ENCODE measurements at places on chromosomes 13 and 19. TPM values are rescaled to one million over a fixed set of nuclear protein-coding genes. Genes with fewer than 3 reads are reported as not detected.
A peak's percentile ranks its signal among the peaks of the same experiment; 100 is the strongest.

The JUND gene
- total RNA-seq = 80.2 TPM

The KCNJ14 gene
- 0.40 TPM for total RNA-seq

The KXD1 gene
- total RNA-seq = 43.0 TPM

GRCh38 chr13:51733374-51734298 lies 70.3 kb downstream of the DHRS12 start:
- no peaks in the 10 kb centered on the region for H3K27me3 ChIP-seq
- no peak for DNase-seq
- H3K36me3 ChIP-seq = no peaks in the 10 kb centered on the region
- no peak overlapping the region for H3K4me3 ChIP-seq
- H3K27ac ChIP-seq = no peak overlapping the region

DNA sequence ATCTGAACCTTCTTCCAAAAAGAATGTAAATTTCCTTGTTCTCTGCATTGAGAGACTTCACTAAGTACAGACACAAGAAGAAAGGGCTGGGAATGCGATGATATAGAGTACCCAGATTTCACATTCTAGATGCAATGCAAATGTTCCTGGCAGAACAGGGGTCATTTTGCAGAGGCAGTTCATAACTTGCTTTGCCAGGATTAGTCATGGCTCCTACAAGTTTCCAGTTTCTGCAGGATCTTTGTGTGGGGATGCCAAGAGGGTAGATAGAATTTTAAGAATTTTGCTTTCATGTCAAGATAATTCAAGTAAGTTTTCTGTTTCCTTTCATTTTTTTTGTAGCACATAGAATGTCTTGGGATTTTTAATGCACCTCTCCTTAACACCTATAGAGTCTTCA lies 181.2 kb downstream of the FGF9 start:
- no peak for DNase-seq
- no peaks in the 10 kb centered on the region for H3K4me1 ChIP-seq
- no peaks in the 10 kb centered on the region for H3K36me3 ChIP-seq
- H3K4me3 ChIP-seq = no peak overlapping the region

DNA sequence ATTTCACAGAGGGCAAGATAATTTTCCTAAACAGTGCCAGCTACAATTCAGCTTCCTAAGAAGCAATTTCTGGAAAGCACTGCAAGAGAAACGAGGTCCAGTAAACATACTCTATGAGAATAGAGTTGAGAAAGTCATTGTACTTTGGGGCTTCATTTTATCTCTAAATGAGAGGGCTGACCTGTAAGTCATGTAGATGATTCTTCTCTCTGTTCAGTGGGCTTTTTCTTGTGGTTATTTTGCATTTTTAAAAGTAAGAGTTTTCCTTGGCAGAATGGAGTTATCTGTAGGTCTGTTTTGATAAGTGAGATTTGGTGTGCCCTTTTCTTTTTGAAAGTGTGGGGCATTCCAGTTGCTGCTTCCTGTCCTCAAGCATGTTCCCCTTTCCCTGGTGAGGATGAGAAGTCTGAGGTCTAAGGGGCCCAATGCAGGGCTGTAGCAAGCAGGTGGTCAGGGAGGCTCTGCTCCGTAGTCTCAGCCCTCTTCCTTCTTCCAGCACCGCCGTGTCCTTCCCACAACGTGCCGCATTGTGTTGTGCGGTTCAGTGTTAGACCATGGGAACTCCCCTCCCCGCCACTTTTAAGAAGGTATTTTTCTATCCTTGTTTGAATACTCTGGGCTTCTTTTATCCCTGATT lies 86.3 kb downstream of the ARHGEF7 start:
- no peak overlapping the region for H3K4me3 ChIP-seq
- H3K36me3 ChIP-seq = no peaks in the 10 kb centered on the region
- DNase-seq = no peak
- H3K27me3 ChIP-seq = no peaks in the 10 kb centered on the region

GRCh38 chr13:67043901-67044300 lies 186.2 kb downstream of the PCDH9 start:
- H3K36me3 ChIP-seq = no peaks in the 10 kb centered on the region
- H3K4me3 ChIP-seq = no peak overlapping the region
- H3K4me1 ChIP-seq = no peaks in the 10 kb centered on the region
- H3K27me3 ChIP-seq = no peaks in the 10 kb centered on the region

DNA sequence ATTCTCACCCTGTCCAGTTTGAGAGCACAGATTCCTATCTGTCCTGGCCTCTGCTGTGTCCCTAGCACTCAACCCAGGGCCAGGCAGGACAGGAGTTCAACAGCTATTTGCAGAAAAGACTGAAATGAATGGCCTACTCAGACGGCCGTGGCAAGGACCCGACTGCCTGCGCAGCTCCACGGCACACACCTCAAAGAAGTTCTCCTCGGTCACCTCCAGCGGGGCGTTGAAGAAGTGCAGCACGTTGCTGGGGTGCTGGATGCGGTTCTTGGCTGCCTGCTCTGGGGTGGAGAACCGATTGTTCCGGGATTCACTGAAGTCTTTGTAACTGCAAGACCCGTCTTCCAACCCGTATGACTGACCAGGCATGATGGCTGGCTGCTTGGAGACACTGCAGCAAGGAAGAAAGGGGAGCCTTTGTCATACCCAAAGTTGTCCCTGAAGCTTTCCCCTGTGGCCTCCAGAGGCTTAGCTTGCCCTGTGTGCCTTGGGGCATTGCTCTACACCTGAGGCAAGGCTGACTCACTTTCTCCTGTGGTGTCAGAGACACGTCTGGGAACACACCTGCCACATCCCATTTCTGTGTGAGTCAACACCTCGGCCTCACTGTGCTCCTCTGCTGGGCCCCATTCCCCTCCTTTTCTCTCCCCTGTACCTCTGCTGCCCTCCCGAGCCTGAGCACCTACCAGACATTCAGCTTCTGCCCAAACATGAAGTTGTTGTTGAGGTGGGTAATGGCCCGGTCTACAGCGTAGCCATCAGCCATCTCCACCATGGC lies 6.8 kb upstream of the ECH1 start:
- H3K27ac ChIP-seq = no peak overlapping the region
- no peak overlapping the region for H3K4me3 ChIP-seq
- H3K36me3 ChIP-seq = peaks cover 79% of the 10 kb centered on the region
- no peak for DNase-seq
- H3K27me3 ChIP-seq = no peaks in the 10 kb centered on the region
- H3K4me1 ChIP-seq = no peaks in the 10 kb centered on the region

DNA sequence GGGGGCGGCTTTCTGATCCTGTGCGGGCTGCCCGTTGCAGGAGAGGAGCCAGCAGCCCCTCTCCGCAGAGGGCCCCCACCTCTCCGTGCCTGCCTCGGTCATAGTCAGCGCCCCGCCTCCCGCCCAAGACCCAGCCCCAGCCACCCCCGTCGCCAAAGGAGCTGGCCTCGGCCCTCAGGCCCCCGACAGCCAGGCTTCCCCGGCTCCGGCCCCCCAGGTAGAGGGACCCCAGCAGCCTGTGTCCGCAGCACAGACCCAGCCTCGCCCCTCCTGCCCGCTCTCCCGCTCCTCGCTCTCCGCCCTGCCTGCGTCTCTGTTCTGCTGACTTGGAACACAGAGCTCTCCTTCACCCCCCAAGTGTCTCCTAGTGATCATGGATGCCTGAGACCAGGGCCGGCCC lies 31.3 kb upstream of the EHD2 start:
- H3K36me3 ChIP-seq = peaks cover 52% of the 10 kb centered on the region
- H3K27me3 ChIP-seq = no peaks in the 10 kb centered on the region
- no peak overlapping the region for H3K4me3 ChIP-seq
- no peaks in the 10 kb centered on the region for H3K4me1 ChIP-seq

DNA sequence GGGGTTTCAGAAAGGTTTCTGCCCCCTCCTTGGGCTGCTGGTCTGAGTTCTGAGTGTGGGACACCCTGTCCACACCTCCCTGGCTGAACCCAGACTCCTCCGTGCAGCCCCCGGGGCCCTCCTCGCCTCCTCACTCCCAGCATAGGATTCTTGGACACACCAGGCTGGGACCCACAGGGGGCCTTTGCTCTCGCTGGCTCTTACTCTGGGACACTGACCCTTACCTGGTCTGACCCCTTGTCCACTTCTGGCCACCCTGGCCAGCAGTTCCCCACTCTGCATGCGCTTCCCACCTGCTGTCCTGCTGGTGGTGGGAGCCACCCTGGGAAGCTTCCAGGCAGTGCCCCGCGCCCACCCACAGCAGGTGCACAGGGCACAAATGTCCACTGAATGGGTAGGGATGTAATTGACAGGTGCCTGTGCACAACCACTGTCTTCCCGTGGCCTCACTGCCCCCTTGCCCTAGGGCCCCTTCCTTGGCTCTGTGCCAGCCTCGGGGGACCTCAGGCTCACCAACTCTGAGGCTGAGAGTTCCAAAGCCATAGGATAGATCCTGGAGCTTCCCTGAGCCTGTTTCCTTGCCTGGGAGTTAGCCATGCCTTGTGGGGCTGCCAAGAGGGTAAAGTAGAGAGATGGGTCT lies 7.0 kb upstream of the SLC25A42 start:
- H3K4me1 ChIP-seq = no peaks in the 10 kb centered on the region
- no peak overlapping the region for H3K4me3 ChIP-seq
- H3K27ac ChIP-seq = no peak overlapping the region
- no peak for DNase-seq

GRCh38 chr13:50654331-50654730 lies 189.2 kb downstream of the DLEU7 start:
- H3K36me3 ChIP-seq = no peaks in the 10 kb centered on the region
- H3K4me1 ChIP-seq = peaks cover 5% of the 10 kb centered on the region
- H3K27me3 ChIP-seq = no peaks in the 10 kb centered on the region
- DNase-seq = no peak
- H3K4me3 ChIP-seq = no peak overlapping the region
- no peak overlapping the region for H3K27ac ChIP-seq

DNA sequence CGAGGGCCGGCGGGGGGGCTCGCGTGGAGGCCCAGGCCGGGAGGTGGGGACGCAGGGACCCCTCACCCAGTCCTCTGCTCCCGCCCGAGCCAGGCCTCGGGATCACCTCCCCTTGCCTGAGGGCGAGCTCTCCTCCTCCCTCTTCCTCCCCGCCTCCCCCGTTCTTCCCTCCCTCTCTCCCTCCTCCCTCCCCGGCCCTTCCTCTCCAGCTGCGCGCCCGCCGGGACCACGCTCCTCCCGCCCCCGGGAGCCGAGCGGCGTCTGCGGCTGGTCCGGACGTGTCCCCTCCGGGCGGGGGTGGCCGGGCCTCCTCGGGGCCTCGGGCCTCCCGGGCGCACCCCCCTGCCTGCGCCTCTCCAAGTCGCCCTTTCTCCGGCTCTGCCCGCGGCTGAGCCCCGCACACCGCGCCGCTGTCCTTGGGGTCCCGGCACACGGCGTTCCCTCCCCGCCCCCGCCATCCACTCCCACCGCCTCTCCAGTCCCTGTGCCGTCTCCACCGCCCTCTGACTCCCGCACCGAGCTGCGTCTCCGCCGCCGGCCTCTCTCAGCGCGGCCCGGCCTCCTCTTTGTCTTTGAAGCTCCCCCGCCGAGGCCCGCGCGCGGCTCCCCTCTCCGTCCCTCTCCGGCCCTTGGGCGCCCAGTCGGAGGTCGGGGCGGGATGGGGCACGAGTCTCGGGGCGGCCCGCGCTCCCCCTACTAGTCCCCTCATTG lies 5.7 kb downstream of the SOX1 start:
- no peak overlapping the region for H3K27ac ChIP-seq
- peaks cover 85% of the 10 kb centered on the region for H3K27me3 ChIP-seq
- no peaks in the 10 kb centered on the region for H3K4me1 ChIP-seq
- H3K36me3 ChIP-seq = no peaks in the 10 kb centered on the region
- peak overlapping the region; percentile 31 for H3K4me3 ChIP-seq

GRCh38 chr13:94218951-94219350 lies 260.5 kb downstream of the DCT start:
- no peak overlapping the region for H3K27ac ChIP-seq
- no peaks in the 10 kb centered on the region for H3K27me3 ChIP-seq
- H3K36me3 ChIP-seq = no peaks in the 10 kb centered on the region
- H3K4me1 ChIP-seq = no peaks in the 10 kb centered on the region
- no peak for DNase-seq

DNA sequence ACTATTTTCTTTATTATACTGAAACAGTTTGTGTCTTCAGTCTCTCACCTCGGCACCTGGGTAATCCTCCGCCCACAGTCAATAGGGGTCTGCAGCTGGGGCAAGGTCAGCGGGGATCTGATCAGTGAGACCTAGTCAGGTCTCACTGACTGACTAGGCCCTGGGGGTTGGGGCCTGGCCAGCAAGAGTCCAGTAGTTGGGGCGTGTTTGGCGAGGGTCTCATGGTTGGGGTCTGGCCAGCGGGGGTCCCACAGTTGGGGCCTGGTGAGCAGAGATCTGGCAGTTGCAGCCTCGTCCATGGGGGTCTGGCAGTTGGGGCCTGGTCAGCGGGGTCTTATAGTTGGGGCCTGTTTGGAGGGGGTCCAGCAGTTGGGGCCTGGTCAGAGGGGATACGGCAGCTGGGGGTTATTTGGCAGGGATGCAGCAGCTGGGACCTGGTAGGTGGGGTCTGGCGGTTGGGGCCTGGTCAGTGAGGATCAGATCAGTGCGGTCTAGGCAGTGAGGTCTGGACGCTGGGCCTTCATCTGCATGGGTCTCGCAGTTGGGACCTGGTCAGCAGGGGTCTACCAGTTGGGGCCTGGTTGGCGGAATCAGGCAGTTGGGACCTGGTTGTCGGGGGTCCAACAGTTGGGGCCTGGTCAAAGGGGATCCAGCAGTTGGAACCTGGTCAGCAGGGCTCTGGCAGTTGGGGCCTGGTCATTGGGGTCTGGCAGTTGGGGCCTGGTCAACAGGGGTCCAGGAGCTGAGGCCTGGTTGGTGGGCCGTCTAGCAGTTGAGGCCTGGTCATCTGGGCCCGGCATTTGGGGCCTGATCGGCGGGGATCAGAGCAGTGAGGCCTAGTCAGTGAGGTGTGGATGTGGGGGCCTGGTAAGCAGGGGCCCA lies 61.1 kb upstream of the TPM4 start:
- no peaks in the 10 kb centered on the region for H3K27me3 ChIP-seq
- H3K36me3 ChIP-seq = no peaks in the 10 kb centered on the region

GRCh38 chr13:111484959-111485358 lies 164.5 kb downstream of the TEX29 start:
- H3K27ac ChIP-seq = no peak overlapping the region
- H3K36me3 ChIP-seq = no peaks in the 10 kb centered on the region
- H3K4me1 ChIP-seq = no peaks in the 10 kb centered on the region
- no peak for DNase-seq

DNA sequence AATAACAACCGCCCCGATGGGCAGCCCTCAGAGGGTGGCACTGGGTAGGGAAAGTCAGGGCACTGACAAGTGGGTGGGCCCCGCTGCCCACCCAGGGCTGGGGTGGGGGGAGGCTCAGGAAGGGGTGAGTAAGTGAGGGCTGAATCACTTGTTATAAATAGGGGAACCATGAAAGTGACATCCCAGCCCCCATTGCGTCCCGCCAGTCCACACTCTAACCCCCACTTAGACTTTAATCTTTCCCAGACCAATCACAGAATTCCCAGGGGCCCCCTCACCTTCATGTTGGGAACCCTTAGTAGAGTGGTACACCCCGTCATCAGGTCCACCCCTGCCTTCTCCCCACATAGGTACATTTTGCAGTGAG lies 37.0 kb upstream of the NANOS3 start:
- H3K27ac ChIP-seq = peak overlapping the region; percentile 99
- DNase-seq = no peak
- peaks cover 74% of the 10 kb centered on the region for H3K4me1 ChIP-seq
- no peaks in the 10 kb centered on the region for H3K27me3 ChIP-seq
- H3K36me3 ChIP-seq = peaks cover 40% of the 10 kb centered on the region

- no peaks in the 10 kb centered on the region for H3K36me3 ChIP-seq
- H3K27me3 ChIP-seq = no peaks in the 10 kb centered on the region
- H3K4me1 ChIP-seq = peaks cover 6% of the 10 kb centered on the region
- no peak for DNase-seq
Measured at GRCh38 chr19:39333507-39333906, 2.3 kb downstream of the GMFG start.
